ENCODE measurements at places on chromosomes 6 and 20. TPM values are rescaled to one million over a fixed set of nuclear protein-coding genes. Genes with fewer than 3 reads are reported as not detected.

CCN5 gene
- 24.5 TPM for total RNA-seq

DNA sequence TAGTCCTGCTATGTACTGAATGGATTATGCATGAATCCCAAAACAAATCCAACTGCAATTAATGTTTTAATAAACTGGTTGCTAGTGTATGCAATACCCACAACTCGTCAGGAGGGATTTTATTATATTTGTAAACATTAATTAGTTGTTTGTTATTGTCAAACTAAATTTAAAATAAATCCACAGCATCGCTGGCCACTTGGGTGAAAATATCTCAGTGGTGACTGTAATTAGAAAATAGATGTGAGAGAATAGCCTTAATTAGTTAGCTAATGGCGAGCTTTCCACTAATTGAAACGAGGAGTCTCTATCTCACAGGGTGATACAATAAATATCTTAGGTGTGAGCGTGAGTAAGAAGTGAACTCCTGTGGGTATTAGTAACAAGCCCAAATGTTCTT lies 176.8 kb downstream of the LINC00237 start:
- DNase-seq: no peak

DNA sequence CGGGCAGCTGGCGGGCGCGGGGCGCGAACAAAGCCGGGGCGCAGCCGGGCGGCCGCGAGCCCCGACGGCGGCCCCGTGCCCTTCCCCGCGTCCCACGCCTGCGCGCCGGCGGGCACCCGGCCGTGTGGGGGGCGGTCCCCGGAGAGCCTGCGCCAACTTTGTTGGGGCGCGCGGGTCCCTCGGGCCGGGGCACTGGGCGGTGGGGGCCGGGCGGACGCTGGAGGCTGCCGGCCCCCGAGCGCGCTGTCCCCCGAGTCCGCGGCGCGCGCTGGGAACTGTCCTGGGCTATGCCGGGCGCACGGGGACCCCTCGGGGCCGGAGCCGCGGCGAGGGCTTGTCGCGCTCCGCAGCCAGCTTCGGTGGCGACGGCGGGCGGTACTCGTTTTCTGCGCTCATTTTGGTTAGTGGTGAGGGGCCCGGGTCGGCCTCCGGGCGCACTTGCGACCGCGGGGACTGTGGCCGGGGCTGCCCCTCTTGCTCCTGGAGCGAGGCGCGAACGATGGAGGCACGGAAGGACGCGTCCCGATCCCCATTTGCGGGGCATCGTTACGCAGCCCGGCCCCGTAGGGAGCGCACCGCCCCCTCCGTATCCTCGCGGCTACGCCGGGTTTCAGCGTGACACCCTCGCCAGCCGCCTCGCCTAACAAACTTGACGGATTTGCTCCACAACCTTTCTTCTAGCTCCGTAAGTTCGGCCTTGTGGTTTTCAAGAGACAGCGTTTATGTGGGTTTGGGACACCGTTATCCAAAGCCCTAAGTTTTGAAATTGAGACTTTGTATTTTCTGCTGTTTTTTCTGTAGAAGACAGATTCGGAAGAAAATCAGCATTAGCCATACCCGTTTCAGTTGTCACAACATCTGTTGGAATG lies 622 bp downstream of the SS18L1 start:
- DNase-seq: peak; percentile 88

GRCh38 chr6:154632119-154632518 lies 101.1 kb upstream of the SCAF8 start:
- DNase-seq: no peak

IRAK1BP1 gene
- total RNA-seq: 4.6 TPM

MEP1A gene
- total RNA-seq: not detected

- DNase-seq: peak; percentile 85
Observed at GRCh38 chr6:165117121-165117520, 192.3 kb downstream of the C6orf118 start.

- peak; percentile 88 for DNase-seq
Observed at GRCh38 chr20:1764136-1765033, 106.8 kb upstream of the SIRPG start.

PRL gene
- total RNA-seq: not detected

- no peak for DNase-seq
Observed at GRCh38 chr6:35635601-35636597, 52.8 kb downstream of the FKBP5 start.

DNA sequence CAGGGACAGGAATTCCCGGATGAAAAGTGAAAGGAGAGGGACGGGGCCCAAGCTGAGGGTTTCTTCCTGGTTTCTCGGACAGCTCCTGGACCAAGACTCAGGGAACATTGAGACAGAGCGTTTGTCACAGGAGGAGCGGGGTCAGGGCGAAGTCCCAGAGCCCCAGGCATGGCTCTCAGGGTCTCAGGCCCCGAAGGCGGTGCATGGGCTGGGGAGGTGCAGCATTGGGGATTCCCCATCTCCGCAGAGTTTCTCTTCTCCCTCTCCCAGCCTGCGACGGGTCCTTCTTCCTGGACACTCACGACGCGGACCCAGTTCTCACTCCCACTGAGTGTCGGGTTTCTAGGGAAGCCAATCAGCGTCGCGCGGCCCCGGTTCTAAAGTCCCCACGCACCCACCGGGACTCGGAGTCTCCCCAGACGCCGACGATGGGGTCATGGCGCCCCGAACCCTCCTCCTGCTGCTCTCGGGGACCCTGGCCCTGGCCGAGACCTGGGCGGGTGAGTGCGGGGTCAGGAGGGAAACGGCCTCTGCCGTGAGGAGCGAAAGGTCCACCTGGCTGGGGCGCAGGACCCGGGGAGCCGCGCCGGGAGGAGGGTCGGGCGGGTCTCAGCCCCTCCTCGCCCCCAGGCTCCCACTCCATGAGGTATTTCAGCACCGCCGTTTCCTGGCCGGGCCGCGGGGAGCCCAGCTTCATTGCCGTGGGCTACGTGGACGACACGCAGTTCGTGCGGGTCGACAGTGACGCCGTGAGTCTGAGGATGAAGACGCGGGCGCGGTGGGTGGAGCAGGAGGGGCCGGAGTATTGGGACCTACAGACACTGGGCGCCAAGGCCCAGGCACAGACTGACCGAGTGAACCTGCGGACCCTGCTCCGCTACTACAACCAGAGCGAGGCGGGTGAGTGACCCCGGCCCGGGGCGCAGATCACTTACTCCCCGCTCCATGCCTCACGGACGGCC lies 54.6 kb upstream of the POLR1H start:
- DNase-seq: peak; percentile 60

- peak; percentile 22 for DNase-seq
Observed at GRCh38 chr6:17098538-17098937, 3.3 kb upstream of the STMND1 start.

C20orf141 gene
- total RNA-seq: not detected

SNRPB2 gene
- total RNA-seq: 47.2 TPM

- DNase-seq: peak; percentile 89
Observed at GRCh38 chr6:150072201-150072600, 3.3 kb upstream of the ULBP3 start.

DNA sequence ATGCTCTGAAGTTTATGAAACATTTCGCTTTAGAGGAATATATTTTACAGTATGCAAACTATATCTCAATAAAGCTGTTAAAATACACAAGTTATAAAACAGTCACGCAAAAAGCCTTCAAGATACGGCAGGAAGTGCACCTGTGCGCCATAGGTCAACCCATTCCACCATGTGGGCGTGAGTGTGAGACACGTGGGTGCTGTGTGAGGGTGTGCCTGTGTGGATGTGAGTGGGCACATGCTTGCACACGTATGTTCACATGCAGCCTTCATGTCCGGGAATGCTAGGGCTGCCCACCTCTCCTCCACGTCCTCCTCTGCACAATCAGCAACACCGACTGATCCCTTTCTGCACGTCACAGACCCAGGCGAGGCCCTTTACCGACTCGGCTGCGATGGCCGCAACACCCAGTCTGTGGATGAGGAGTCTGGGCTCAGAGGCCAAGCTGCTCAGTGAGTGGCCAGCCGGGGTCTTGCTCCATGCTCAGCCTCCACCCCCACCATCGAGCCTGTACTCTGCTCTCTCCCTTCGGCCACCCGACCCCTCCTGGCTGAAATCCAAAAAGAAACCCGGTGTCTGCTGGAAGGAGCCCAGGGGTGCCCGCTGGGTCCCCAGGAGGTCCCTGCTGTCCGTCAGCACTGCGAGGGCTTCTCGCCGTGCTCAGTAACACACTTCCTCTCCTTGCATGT lies 3.0 kb upstream of the FRMD1 start:
- no peak for DNase-seq

GRCh38 chr20:39462416-39462945 lies 500.3 kb downstream of the DHX35 start:
- DNase-seq: no peak

SAMD5 gene
- not detected for total RNA-seq

GRCh38 chr6:19444041-19444440 lies 393.1 kb upstream of the ID4 start:
- DNase-seq: no peak

GRCh38 chr20:44198872-44199271 lies 11.7 kb downstream of the OSER1 start:
- DNase-seq: no peak

DNA sequence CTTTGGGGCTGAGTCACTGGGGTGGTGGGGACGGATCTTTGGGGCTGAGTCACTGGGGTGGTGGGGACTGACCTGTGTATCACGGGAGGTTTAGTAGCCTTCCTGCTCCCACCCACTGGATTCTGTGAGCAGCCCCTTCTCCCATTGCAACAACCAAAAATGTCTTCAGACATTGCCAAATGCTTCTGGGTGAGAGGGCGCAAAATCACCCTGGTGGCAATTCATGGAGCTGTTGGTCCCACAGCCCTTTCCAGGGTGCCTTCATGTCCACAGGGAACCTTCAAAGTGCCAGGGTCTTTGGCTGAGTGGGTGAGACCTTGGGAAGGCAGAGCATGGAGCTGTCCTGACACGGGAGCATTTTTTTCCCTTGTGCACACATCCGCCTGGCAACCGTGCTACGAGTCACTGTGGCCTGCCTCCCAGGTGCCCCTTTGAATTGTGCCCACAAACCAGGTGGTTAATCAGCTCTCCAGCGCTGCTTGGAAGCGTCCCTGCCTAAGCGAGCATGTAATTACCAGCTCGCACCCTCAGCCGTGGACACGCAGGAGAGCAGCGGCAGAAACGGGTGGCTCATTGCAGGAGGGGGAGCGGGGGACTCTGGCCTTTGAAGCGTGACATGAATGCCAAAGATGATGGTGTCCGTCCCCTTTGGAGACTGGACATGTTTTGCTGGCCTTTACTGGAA lies 27.4 kb upstream of the APCDD1L start:
- DNase-seq: peak; percentile 41

RRAGD gene
- not detected for total RNA-seq

DNA sequence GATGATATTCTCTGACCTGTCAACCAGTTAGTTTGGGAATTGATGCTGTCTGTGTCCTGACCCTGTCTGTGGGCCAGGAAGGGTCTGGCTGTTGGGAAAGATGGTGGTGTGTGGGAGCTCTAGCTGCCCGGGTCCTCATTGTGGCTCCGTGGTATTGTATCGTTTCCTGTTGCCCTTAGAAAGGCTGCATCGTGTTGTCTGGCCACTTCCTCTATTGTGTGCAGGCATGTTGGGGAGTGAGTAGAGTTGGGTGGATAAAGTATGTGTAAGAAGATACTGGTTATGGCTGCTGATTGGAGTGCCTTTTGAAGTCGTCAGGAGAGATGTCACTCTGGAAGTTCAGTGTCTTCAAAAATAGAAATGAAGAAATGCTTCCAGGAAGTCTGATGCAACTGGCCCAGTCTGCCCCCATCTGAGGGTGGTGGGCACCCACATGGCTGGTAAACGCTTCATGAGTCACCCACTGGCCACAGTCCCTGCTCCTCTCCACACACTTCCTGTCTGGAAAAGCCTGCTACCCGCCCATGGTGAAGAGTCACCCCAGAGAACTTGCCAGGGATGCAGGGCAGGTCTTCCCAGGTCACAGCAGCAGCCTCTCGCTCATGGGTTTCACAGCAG lies 27.9 kb downstream of the PPARD start:
- peak; percentile 99 for DNase-seq

- no peak for DNase-seq
Observed at GRCh38 chr6:138920906-138921305, 67.1 kb downstream of the REPS1 start.

RAB44 gene
- not detected for total RNA-seq

AFG1L gene
- 0.38 TPM for total RNA-seq

DNA sequence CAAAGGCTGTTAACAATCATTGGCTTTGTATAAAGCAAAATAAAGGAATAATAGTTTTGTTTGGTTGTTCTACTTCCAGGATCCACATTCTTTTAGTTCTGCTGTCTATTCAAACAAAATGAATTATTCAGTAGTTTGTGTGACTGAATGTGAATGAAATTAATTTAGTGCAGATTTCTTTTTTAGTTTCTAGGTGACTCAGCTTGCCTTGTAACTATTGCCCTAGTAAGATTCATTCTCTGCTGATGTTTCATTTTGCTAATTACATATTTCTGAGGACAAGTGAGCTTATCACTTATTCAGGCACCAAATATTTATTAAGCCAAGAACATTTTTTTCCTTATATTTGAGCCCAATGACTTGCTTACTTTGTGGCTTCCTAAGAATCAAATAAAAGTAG lies 46.5 kb upstream of the RIPOR2 start:
- DNase-seq: peak; percentile 73

- no peak for DNase-seq
Observed at GRCh38 chr20:36473164-36473563, 68.2 kb upstream of the MYL9 start.

GRCh38 chr6:165652766-165653165 lies 10.3 kb downstream of the PDE10A start:
- no peak for DNase-seq

- no peak for DNase-seq
Observed at GRCh38 chr6:168100803-168101589, 22.0 kb upstream of the FRMD1 start.

ENPP5 gene
- not detected for total RNA-seq

DNAH8 gene
- total RNA-seq: not detected

GRCh38 chr6:162294029-162294428 lies 433.5 kb downstream of the PRKN start:
- DNase-seq: no peak

DNA sequence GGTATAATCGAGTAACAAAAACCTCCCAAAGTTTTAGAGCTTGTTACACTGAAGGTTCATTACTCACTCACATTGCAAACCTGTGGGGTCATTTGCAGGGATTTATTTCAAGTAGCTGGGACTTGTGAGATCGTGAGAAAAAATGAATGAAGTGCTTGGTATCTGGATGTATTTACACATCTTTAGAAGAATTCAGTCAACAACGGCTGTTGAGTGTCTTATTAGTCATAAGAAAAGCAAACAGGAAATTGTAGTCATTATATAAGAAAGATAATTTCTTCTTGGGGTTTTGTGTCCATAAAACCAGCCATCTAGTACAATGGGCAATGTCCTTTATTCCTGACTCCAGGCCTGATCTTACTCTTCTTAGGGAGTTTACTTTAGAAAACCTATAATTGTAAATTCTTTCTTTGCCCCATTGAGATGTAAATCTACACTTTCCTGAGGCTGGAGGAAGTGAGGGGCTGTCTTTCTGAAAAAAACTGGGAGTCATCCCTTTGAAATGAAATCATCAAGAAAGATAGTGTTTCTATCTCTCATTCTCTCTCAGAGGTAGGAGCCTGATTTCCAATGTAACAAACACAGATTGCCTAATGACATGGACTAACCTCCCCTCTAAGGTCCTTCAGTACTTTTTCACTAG lies 202.5 kb upstream of the ASCC3 start:
- peak; percentile 80 for DNase-seq

GRCh38 chr6:106918115-106918514 lies 56.4 kb downstream of the CD24 start:
- no peak for DNase-seq
